SW480 (cell line): ENCODE measurements at places on chromosomes 4 and X.

GRCh38 chr4:6245246-6246169 lies 24.1 kb upstream of the WFS1 start:
- no peak for DNase-seq

DNA sequence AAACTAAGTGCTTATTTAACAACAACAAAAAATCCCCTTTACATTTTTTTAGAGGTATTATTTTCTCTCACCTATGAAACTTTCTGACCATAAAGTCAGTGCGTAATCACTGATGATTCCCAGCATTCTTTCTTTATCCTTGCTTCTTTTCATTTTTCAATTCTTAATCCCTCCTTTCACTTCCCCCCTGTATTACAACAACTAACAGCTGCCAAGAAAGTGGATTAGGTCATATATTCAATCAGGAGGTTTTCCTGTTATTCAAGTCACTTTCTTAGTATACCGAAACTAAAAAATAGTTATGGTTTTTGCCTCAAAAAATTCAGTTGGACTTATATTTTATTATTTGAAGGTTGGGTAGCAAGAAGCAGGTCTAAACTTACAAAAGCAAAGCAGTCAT lies 2.1 kb upstream of the STAP1 start:
- no peak for DNase-seq

DNA sequence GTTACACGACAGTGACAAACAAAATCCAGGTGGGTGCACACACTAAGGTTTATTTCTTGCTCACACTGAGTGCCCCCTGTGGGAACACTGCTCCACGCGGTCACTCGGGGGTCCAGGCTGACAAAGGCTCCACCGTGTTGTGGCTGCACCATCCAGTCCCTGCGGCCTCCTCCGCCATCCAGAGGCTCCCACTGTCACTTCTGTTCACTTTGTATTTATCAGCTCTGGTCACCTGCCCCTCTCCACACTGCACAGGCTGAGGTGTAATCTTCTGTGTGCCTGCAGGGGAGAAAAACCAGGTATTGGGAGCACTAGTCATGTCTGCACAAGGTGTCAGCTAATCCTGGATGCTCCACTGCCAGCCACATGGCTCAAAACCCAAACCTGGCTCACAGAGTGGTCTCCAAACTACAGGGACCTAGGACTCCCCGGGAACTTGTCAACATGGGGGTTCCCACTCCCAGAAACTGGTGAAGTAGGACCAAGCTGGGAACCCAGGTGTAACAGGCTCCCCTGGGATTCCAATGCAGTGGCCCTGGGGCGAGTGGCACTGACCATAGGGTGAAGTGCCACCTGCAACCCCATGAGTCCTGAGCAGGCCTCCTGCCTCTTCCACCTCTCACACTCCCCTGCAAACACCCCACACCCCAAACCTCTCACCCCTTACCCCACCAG lies 25.5 kb downstream of the HMX1 start:
- no peak for DNase-seq

- DNase-seq, result no peak
Observed at GRCh38 chr4:170949084-170949483, 859.3 kb upstream of the AADAT start.

GRCh38 chr4:112901962-112902411 lies 147.5 kb upstream of the ANK2 start:
- DNase-seq, result no peak

DNA sequence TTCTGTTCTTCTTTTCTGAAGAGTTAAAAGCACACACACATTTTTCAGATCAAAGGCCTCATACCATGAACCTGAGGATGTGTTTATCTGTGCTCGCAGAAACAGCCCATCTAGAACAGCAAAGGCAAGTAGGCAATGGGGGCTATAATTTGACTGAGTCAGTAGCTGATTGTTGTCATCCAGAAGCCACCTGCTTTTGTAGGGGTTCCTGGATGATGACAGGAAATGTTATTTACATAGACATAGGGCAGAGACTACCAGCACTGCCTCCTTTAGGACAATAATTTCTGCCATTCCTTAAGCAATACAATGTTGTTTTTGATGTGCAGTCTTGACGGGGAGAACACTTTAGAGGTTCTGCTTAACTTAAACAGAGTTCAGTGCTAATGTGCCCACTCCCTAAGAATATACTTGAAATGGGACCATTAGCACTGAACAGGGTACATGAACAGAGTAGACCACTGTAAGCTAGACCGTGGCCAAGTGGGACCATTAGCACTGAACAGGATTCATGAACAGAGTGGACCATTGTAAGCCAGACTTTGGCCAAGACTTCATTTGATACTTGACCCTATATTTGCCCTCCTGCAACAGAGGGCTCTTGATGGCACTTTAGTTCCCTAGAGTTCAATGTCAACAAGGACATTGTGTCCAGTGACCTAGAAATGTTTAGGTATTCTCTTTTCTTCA lies 42.8 kb upstream of the CCSER1 start:
- no peak for DNase-seq

DNA sequence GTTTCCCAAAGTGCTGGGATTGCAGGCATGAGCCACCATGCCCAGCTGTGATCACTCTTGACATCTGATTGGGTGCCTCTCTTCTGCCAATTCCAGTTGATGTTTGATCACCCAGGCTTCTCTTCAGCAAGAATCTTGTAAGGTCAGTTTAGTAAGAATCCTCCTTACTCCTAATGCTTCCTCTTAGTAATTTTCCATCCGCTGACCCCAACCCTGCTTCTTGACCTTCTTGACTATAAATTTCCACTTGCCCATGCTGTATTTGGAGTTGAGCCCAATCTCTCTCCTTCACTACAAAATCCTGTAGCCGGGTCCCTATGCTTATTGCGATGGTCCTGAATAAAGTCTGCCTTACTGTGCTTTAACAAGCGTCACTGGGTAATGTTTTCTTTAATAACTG lies 75.4 kb downstream of the DDIT4L start:
- DNase-seq, result no peak

- DNase-seq, result no peak
Observed at GRCh38 chr4:21596521-21596920, 352.1 kb downstream of the KCNIP4 start.

- no peak for DNase-seq
Observed at GRCh38 chr4:139622901-139623381, 42.7 kb upstream of the MGST2 start.

- DNase-seq, result no peak
Observed at GRCh38 chr4:26458157-26458561, 32.1 kb downstream of the CCKAR start.

DNA sequence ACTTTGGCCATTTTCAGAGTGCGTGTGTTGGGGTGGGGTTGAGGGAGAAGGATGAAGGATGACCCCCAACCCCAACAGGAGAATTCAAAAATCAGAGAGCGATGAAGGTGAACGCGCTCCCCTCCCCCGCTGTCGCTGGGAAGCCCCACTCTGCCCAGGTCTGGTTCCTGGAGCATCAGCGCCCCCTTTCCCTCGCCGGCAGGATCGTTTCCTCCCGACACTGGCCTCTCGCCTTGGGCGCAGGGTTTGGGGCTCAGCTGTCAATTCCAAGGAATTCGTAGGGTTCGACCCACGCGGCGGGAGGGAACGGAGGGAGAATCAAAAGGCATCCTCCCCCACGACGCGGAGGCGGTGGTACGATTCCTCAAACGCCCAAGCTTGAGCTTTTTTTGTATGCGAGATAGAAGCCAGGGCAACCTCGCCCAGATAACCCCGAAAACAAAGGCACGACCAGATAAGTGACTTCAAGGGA lies 1.0 kb upstream of the PDGFRA start:
- peak; percentile 53 for DNase-seq

- no peak for DNase-seq
Observed at GRCh38 chr4:140005699-140006098, 148.3 kb downstream of the MAML3 start.
